Epithelial cell of prostate (primary cell): ENCODE measurements at places on chromosomes 16 and 17.

GRCh38 chr17:80873307-80873951 is 118.2 kb upstream of the CHMP6 start:
- no peak for DNase-seq

DNA sequence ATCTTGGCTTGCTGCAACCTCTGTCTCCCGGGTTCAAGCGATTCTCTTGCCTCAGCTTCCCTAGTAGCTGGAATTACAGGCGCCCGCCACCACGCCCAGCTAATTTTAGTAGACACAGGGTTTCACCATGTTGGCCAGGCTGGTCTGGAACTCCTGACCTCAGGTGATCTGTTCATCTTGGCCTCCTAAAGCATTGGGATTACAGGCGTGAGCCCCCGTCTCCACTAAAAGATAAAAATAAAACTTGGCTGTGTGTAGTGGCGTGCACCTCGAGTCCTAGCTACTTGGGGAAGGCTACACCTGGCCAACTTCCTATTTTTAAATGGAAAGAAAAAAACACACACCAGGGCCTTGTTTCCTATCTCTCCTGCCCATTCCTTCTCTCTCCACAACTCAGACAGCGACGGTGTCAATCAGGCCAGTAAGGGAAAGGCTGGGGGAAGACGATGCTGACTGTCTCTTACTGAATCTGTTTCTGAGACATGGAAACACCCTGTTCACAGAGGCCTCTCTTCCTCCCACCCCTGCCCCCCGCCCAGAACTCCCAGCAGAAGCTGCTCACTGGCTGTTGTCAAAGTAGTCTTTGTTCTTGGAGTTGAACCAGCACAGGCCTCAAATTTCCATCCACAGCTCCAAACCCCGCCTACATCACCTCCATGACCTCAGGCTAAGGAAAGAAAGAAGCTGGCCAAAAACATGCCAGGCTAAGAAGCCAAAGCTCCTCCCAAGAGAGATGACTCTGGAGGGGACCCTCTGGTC is 96.6 kb downstream of the NXN start:
- DNase-seq, result no peak

DNA sequence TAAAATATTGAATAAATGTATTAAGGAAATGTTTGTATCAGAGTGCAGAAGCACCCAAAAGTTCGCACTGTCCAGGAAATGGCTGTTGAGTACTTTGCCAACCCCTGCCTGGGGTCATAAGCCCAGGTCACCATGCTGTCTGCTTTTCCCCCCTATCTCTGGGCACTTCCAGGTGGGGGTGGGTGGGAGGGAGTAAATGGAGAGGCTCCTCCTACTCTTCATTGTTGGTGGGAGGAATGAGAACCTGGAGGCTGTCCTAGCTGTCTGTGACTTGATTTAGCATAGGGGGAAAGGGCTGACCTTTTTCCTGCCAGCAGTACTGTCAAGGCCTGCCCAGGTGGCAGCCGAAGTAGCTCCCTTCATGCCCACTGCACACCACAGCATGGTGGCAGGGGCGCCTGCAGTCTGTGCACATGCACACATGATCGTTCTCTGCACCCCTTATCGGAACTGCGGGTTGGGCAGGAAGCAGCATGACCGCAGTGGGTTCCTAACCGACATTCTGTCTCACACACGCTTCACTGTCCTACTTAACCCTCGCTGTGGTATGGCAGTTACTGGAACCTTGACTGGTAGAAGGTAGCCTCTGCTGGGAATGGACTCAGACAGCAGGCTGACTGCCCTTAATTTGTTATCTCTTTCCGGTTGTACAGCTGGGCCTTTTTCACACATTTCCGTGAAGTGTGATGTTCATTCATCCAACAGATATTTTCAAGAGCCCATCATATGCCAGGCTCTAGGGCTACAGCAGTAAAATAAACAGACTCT is 41.5 kb downstream of the LDHD start:
- no peak for DNase-seq

DNA sequence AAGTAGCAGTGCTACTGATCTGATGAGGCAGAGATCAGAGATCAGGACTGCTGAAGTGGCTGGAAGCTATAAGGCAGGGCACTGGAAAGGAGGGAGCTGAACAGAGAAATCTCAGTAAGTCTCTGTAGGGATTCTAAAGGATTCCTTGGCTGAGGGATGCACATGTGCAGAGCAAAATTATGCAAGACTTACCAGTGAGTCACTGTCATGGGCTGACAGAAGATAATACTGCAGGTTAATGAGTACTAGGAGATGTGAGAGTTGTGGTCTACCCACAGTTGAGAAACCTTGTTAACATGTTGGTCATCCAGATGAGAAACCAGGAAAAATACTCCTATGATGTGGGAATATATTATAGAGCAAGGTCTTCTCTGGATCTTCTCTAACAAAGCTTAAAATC is 378.1 kb downstream of the HAPSTR1 start:
- DNase-seq, result peak; percentile 40

DNA sequence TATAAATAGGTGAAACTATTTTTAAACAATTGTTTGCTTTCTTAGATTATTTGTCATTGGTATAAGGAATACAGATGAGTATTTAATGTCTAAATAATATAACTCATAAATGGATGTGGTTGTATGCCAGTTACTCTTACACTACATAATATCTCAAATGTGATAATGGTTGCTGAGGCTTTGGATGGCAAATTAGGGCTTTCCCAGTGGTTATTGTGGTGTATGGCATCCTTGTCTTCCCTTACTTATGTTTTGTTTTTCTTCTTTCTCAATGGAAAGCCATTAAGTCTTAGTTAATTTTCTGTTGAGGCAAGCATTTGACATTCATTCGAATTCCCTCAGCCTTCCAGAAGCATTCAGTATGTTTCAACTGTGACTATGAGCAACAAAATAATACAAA is 10.5 kb downstream of the OMG start:
- no peak for DNase-seq

- no peak for DNase-seq
These were observed 18.2 kb downstream of the HIGD1B start for GRCh38 chr17:44865931-44866330.

DNA sequence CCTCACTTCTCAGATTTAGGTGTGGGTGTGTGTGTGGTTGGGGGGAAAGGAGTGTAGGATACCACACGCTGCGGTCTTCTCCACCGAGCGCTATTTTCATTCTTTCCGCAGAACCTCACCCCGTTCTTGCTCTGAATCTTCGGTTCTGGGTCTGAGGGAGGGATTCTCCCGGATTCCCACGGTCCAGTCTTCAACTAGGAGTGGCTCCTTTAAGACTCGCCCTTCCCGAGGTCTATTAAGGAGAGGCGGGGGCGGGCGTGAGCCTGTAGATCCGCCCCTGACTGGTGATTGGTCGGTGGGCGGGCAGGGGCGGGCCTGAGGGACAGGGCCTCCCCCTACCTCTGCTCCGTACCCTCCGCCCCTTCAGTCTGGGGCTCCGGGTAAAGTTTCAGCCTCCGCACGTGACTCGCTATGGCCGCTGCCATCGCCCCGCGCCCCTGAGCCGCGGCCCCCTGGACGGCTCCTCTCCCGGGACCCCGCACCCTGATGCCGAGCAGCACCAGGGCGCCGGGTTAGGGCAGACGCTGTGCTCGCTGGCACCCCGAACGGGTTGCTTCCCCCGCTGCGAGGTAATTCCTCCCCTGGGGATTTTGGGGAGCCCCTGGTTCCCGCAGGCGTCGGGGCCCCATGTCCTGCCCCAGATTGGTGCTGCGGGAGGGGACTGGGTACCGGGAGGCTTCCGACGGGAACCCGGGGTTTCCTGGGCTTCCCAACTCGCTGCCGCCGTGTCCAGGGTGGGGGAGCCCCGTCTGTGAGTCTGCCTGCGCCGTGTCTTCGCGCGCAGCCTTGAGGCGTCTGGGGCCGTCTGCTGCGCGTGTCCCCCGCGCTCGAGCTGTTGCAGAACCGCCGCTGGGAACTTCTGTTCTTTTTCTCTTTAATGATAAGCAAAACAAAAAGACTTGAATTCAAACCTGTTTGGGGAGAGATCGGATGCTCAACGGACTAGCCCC is 9.2 kb downstream of the RARA start:
- DNase-seq, result peak; percentile 77
